ENCODE measurements at places on chromosomes 5 and 9.
A peak's percentile ranks its signal among the peaks of the same experiment; 100 is the strongest.

- no peak overlapping the region for H3K27ac ChIP-seq
- peaks cover 2% of the 10 kb centered on the region for H3K4me1 ChIP-seq
- H3K27me3 ChIP-seq, result peaks cover 23% of the 10 kb centered on the region
- H3K36me3 ChIP-seq, result no peaks in the 10 kb centered on the region
- no peak overlapping the region for H3K4me3 ChIP-seq
Measured at GRCh38 chr5:37847978-37848425, 8.2 kb upstream of the GDNF start.

GRCh38 chr9:109437286-109437685 lies 60.8 kb downstream of the PTPN3 start:
- H3K27me3 ChIP-seq, result peaks cover 37% of the 10 kb centered on the region
- H3K27ac ChIP-seq, result no peak overlapping the region
- H3K36me3 ChIP-seq, result no peaks in the 10 kb centered on the region
- no peak for DNase-seq
- no peak overlapping the region for H3K4me3 ChIP-seq

DNA sequence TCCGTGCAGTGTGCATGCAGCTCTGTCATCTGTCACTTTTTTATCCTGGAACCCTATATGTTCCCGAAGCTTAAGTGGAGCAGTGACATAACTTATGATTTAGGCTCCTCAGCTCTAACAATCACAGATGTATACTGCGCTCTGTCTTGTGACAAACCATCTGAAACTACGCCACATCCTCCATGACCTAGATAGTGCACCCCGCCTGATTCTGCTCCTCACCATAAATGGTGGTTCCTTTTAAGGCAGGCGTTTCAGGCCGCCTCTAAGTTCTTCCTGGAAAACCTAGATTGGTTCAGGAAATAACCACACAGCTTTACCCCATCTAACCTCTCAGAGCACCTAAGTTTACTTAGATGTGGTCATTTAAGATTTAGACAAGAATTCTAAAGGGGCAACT lies 372.0 kb downstream of the CDH10 start:
- no peak overlapping the region for H3K27ac ChIP-seq
- no peak for DNase-seq
- H3K4me3 ChIP-seq, result no peak overlapping the region
- H3K36me3 ChIP-seq, result no peaks in the 10 kb centered on the region

DNA sequence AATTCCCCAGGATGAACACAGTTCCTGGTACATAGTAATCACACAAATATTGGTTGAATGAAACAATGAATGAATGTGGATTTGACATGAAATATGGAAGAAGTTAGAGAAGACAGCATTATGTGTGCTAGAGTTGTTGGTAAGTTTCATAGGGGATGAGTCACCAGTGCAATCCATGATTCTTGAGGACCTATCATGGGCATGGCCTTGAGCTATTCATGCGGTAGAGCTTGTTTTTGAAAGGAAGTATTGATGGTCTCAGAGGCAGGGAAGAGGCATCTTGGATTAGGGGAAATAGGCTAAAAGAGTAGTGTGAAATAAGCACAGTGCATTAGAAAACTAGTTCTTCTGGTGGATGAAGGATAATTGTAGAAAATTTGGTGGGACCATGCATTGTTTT lies 22.1 kb downstream of the SPATA31D1 start:
- H3K4me1 ChIP-seq, result no peaks in the 10 kb centered on the region
- no peak for DNase-seq
- H3K36me3 ChIP-seq, result no peaks in the 10 kb centered on the region
- H3K4me3 ChIP-seq, result no peak overlapping the region
- no peaks in the 10 kb centered on the region for H3K27me3 ChIP-seq

- no peak for DNase-seq
- peak overlapping the region; percentile 96 for H3K27ac ChIP-seq
- no peaks in the 10 kb centered on the region for H3K27me3 ChIP-seq
- H3K4me1 ChIP-seq, result peaks cover 50% of the 10 kb centered on the region
- peak overlapping the region; percentile 97 for H3K4me3 ChIP-seq
Measured at GRCh38 chr9:129835860-129836223, 584 bp downstream of the USP20 start.

GRCh38 chr9:71764463-71764862 lies 3.9 kb downstream of the CEMIP2 start:
- peaks cover 63% of the 10 kb centered on the region for H3K4me1 ChIP-seq
- H3K4me3 ChIP-seq, result peak overlapping the region; percentile 72
- peaks cover 3% of the 10 kb centered on the region for H3K36me3 ChIP-seq
- no peaks in the 10 kb centered on the region for H3K27me3 ChIP-seq

GRCh38 chr5:142860270-142860669 lies 90.1 kb downstream of the ARHGAP26 start:
- no peak for DNase-seq
- peak overlapping the region; percentile 75 for H3K27ac ChIP-seq
- no peaks in the 10 kb centered on the region for H3K27me3 ChIP-seq
- no peak overlapping the region for H3K4me3 ChIP-seq

GRCh38 chr9:87950296-87950695 lies 24.0 kb downstream of the CDK20 start:
- peaks cover 2% of the 10 kb centered on the region for H3K36me3 ChIP-seq
- no peak for DNase-seq
- peaks cover 25% of the 10 kb centered on the region for H3K27me3 ChIP-seq
- H3K4me3 ChIP-seq, result no peak overlapping the region

GRCh38 chr5:61599370-61600122 lies 267.5 kb downstream of the ZSWIM6 start:
- no peaks in the 10 kb centered on the region for H3K4me1 ChIP-seq
- no peak for DNase-seq
- H3K36me3 ChIP-seq, result no peaks in the 10 kb centered on the region
- H3K27me3 ChIP-seq, result peaks cover 49% of the 10 kb centered on the region
- no peak overlapping the region for H3K4me3 ChIP-seq

DNA sequence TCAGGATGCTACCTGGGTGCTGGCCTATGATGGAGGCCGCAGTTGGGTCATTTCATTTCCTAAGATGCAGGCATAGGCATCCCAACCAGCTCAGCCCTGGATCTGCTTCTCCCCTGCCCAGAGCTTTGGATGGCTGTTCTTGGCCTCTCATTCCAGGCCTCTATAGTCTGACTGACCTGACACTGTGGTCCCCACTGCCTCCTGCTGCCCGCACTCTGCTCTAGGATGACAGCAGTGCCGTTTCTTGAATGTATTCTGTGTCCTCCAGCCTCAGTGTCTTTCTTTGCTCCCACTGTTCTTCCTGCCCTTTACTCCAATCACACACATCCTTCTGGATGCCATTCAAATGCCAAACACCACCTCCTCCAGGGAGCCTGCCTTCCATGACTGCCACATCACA lies 235.7 kb downstream of the HSPA4 start:
- peak; percentile 30 for DNase-seq
- H3K27ac ChIP-seq, result no peak overlapping the region
- no peaks in the 10 kb centered on the region for H3K36me3 ChIP-seq
- H3K4me3 ChIP-seq, result no peak overlapping the region
- peaks cover 5% of the 10 kb centered on the region for H3K4me1 ChIP-seq
- H3K27me3 ChIP-seq, result peaks cover 6% of the 10 kb centered on the region

- no peaks in the 10 kb centered on the region for H3K4me1 ChIP-seq
- H3K27me3 ChIP-seq, result peaks cover 6% of the 10 kb centered on the region
- no peak for DNase-seq
- H3K27ac ChIP-seq, result no peak overlapping the region
Measured at GRCh38 chr5:53376853-53377252, 103.6 kb upstream of the FST start.

DNA sequence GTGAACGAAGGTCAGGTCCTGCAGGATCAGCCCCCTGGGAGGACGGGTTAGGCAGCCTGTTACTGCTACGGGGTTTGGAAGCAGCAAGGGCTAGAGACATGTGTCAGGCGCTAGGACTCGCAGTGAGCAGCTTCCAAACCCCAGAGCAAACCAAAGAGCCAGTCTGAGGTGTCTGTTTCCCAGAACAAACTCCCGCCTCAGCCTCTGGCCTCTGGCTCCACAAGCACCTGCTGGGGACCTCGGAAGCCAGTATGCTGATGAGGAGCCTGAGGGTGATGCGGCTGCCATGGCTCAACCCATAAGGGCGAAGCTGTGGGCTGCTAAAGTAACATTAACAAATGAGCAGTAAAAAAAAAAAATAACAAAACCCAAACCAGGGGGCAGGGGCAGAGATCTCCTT lies 35.0 kb downstream of the PRRT1B start:
- H3K27me3 ChIP-seq, result no peaks in the 10 kb centered on the region
- no peak for DNase-seq
- no peak overlapping the region for H3K27ac ChIP-seq
- no peak overlapping the region for H3K4me3 ChIP-seq
- H3K4me1 ChIP-seq, result peaks cover 21% of the 10 kb centered on the region

DNA sequence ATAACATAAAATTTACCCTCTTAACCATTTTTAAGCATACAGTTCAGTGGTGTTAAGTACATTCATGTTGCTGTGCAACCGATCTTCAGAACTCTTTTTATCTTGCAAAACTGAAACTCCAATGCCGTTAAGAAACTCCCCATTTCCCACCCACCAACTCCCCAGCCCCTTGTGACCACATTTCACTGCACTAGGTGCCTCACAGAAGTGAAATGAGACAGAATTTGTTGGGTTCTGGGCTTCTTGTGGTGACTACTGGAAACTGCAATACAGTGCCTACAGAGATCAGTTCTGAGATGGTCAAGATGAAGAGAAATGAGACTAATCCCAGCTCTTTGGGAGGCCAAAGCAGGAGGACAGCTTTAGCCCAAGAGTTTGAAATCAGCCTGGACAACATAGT lies 202.1 kb upstream of the SLC30A5 start:
- H3K4me1 ChIP-seq, result peaks cover 11% of the 10 kb centered on the region
- no peak for DNase-seq
- H3K27me3 ChIP-seq, result no peaks in the 10 kb centered on the region
- no peak overlapping the region for H3K27ac ChIP-seq
- no peaks in the 10 kb centered on the region for H3K36me3 ChIP-seq

DNA sequence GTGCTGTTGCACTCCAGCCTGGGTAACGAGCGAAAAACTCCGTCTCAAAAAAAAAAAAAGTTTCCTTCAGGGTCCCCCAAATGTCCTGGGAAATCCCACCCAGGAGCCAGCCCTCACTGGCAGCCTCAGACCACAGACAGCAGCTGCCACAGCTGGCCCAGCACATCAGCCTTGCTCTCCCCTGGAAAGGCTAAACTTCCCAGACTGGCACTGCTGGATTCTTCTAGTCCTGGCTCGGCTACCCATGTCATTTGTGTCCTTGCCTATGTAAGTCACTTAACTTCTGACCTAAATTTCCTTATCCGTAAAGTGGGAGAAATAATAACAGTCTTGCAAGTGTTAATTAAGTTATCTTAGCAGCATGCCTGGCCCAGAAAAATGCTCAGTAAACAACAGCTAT lies 8.6 kb upstream of the PRRC2B start:
- DNase-seq, result no peak
- H3K36me3 ChIP-seq, result no peaks in the 10 kb centered on the region
- H3K27me3 ChIP-seq, result no peaks in the 10 kb centered on the region
- H3K27ac ChIP-seq, result no peak overlapping the region

DNA sequence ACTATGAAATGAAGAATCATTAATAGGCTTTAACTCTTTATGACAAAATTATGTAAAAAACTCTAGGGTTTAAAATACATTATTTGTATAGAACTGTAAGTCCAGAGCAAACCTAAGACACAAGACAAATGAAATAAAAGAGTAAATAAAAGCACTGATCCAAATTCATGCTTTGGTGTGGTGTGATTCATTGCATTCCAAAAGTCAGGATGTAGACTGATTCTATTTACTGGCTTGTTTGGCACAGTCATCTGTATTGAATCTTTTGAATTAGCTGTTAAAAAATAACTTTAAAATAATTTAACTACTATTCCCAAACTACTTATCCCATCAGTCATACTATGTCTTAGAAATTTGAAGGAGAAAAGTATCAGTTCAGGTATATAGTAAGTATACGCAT lies 31.1 kb downstream of the IL4 start:
- no peak overlapping the region for H3K27ac ChIP-seq
- no peaks in the 10 kb centered on the region for H3K27me3 ChIP-seq
- no peak overlapping the region for H3K4me3 ChIP-seq
- peaks cover 7% of the 10 kb centered on the region for H3K36me3 ChIP-seq
- DNase-seq, result no peak

DNA sequence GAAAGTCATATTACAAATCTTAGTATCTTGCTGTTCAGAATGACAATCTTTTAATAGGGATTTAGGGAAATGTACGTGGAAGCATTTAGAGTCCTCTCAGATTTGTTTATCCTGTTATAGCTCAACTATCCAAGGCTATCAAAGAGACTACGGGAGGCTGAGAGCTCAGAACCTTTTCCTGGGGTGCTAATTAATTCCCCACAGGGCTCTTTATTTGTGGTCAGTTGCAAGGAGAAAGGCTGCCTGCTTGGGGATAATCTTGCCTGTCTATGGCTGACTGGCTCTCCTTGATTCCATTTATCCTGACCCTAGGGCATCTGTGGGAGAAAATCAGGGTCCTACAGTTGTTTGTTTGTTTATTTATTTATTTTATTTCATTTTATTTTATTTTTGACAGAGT lies 28.0 kb upstream of the RPS23 start:
- no peaks in the 10 kb centered on the region for H3K36me3 ChIP-seq
- H3K4me1 ChIP-seq, result no peaks in the 10 kb centered on the region

DNA sequence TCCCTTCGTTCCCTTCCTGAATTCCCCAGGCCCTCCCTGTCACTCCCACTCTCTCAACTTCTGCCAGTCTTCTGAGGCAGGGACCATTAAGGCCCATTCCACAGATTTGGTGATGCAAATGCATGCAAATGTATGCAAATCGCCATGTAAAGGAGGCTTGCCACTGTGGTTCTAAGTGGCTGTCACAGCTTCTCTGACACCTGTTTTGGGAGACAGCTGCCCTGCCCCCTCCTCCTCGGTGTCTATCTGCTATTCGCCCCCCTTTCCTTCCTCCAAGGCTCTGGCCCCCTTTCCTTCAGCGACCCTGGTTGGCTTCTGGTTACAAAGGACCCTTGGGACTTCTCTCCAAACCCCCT lies 10.5 kb upstream of the ARAP3 start:
- H3K4me3 ChIP-seq, result peak overlapping the region; percentile 89
- peaks cover 23% of the 10 kb centered on the region for H3K4me1 ChIP-seq

- peaks cover 13% of the 10 kb centered on the region for H3K36me3 ChIP-seq
- DNase-seq, result no peak
- H3K4me1 ChIP-seq, result peaks cover 9% of the 10 kb centered on the region
Measured at GRCh38 chr9:124906966-124907365, 33.9 kb downstream of the GOLGA1 start.
